ENCODE measurements at places on chromosomes 5 and 9. TPM values are rescaled to one million over a fixed set of nuclear protein-coding genes. Genes with fewer than 3 reads are reported as not detected.

Gene PRRX2
- total RNA-seq: 1.7 TPM

Gene CDKN2B-AS1
- 0.20 TPM for total RNA-seq

Gene TMOD1
- total RNA-seq: 0.96 TPM

Gene RASEF
- not detected for total RNA-seq

Gene C9orf40
- 16.5 TPM for total RNA-seq

Gene GAPVD1
- total RNA-seq: 67.7 TPM

Gene GFRA3
- not detected for total RNA-seq

Gene RIOK2
- 21.4 TPM for total RNA-seq

Gene SHC3
- 0.02 TPM for total RNA-seq

Gene RXFP3
- not detected for total RNA-seq

Gene IL31RA
- 0.89 TPM for total RNA-seq

Gene TAS2R1
- total RNA-seq: not detected

Gene SPATA31E1
- total RNA-seq: not detected

Gene ISL1
- total RNA-seq: not detected

Gene PCDHB16
- total RNA-seq: not detected

Gene EGR1
- total RNA-seq: 60.1 TPM

Gene HSPB3
- total RNA-seq: not detected

Gene KIF12
- not detected for total RNA-seq

Gene SOX30
- 0.14 TPM for total RNA-seq

Gene AGGF1
- 25.6 TPM for total RNA-seq

Gene FABP6
- not detected for total RNA-seq

Gene TUT7
- 33.7 TPM for total RNA-seq

Gene SLCO4C1
- 0.07 TPM for total RNA-seq

Gene GFI1B
- 0.48 TPM for total RNA-seq

Gene TAF11L12
- not detected for total RNA-seq

Gene NOXA1
- total RNA-seq: not detected

Gene SEMA6A
- total RNA-seq: not detected

Gene PAEP
- not detected for total RNA-seq

Measured in activated naive CD4-positive, alpha-beta T cell treated with anti-CD3 and anti-CD28 coated beads, Interleukin-2, amount 50 U/mL, for 72 hours (primary cell).